ENCODE measurements at places on chromosomes 12 and 14.
A peak's percentile ranks its signal among the peaks of the same experiment; 100 is the strongest.

GRCh38 chr12:14982991-14983390 lies 10.1 kb downstream of the PDE6H start:
- no peak for DNase-seq

- DNase-seq, result no peak
Measured at GRCh38 chr12:87728931-87729593, 300.1 kb downstream of the C12orf50 start.

DNA sequence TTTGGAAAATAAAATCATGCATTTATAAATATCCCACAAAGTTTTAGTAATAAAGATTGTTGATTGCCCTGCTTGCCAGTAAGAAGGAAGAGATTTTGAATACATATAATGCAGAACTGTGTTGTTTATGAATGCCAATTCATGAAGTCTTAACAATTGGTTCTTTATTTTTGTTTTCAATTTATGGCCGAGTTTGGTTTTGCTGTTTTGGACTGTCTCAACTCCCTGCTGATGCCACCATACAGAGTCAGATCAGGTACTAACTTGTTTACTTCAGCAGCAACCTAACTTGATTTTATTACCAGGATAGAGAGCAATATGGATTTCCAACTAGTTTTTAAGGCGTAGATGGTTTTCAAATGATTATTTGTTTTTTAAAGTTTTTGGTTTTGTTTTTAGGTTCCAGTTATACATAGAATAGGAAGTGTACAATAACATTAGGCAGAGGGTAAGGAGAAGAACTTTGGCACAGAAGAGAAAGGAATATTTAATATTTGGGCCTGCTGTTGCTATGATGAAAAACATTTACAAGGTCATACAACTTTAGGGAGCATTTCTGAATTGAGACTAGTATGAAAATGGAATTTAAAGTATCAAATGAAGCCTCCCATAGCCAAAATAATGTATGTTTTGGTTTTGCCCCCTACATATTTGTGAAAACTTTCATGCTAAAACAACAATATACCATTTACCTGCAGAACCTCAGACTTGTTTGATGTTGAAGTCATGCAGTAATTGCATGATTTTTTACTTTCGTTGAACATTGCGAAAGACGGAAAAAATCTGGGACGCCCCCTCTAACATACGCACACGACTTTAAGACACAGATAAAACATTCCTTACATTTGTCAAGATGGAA lies 904 bp upstream of the FAM177A1 start:
- no peak for DNase-seq

DNA sequence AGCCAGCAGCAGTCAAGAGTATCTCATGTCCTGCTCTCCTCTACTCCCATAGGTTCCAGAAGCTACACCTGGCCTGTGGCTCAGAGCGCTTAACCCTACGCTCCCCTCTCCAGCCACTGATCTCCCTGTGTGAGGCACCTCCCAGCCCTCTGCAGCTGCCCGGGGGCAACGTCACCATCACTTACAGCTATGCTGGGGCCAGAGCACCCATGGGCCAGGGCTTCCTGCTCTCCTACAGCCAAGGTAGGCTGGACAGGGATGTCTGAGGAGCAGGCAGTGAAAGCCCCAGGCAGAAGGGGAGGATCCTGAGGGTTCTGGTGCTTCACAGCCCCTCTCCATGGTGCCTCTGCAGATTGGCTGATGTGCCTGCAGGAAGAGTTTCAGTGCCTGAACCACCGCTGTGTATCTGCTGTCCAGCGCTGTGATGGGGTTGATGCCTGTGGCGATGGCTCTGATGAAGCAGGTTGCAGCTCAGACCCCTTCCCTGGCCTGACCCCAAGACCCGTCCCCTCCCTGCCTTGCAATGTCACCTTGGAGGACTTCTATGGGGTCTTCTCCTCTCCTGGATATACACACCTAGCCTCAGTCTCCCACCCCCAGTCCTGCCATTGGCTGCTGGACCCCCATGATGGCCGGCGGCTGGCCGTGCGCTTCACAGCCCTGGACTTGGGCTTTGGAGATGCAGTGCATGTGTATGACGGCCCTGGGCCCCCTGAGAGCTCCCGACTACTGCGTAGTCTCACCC lies 3.6 kb downstream of the LRP10 start:
- DNase-seq, result no peak

DNA sequence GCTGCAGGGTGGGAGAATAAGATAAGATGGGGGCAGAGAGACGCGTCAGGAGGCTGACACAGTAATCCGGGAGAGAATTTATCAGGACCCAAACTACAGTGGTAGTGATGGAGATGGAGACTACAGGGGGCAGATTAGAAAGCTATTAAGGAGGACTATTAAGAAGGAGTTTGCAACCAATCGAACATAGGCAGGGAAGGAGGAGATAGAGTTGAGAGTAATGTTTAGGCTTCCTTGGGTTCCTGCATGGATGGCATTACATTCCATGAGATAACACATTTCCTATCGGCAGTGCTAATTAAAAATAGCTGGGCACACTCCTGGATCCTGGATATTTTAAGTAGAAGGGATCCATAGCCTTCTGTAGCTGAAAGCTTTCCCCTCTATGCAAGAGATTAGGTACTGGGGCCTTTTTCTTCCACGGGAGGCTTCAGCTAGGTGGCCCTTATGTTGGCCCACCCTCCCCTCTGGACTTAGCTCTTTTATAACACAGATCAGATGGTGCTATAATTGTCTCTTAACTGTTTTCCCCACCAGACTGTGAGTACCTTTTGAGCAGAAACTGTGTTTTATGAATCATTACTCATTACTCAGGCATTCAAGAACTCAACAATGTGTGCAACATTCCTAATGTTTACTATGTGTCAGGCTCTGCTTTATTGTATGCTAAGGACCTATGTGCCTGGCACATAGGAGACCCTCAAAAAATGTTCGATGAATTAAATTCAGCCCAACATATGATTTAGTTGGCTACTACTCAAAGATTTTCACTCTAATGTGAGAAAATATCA lies 113.0 kb downstream of the RMST start:
- no peak for DNase-seq

- peak; percentile 59 for DNase-seq
Measured at GRCh38 chr12:113048716-113049127, 7.8 kb upstream of the DTX1 start.
